ENCODE measurements at places on chromosomes 3 and 15.

DNA sequence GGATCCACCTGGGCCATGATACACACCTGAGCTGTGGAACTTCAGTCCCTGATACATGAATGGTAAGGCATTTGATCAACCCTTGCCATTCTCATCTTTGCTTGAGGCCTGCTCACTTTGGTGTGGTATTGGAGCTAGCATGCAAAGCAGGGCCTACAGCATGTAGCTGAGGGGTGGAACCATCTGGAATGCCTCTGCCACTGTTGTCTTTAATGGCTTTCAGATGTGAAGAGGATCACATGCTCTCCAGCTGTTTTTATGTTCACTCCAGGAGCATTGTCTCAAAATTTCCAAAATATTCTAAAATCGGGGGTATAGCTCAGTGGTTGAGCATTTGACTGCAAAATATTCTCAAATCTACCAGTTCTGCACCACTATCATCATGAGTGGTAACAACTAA, 64.4 kb upstream of the PHLDB2 start:
- no peak overlapping the region for H3K27ac ChIP-seq
- peaks cover 2% of the 10 kb centered on the region for H3K4me1 ChIP-seq
- DNase-seq: no peak
- H3K36me3 ChIP-seq: no peaks in the 10 kb centered on the region
- no peak overlapping the region for H3K4me3 ChIP-seq
- no peaks in the 10 kb centered on the region for H3K27me3 ChIP-seq

- H3K4me1 ChIP-seq: no peaks in the 10 kb centered on the region
- no peaks in the 10 kb centered on the region for H3K36me3 ChIP-seq
Observed at GRCh38 chr15:100812802-100813201, 66.8 kb upstream of the ALDH1A3 start.

- no peaks in the 10 kb centered on the region for H3K27me3 ChIP-seq
- H3K4me1 ChIP-seq: peaks cover 7% of the 10 kb centered on the region
- no peak overlapping the region for H3K27ac ChIP-seq
- no peak overlapping the region for H3K4me3 ChIP-seq
Observed at GRCh38 chr15:63678393-63678792, 81.2 kb downstream of the FBXL22 start.

- no peaks in the 10 kb centered on the region for H3K4me1 ChIP-seq
- H3K27ac ChIP-seq: no peak overlapping the region
Observed at GRCh38 chr3:126040386-126040785, 43.5 kb downstream of the SLC41A3 start.

- no peaks in the 10 kb centered on the region for H3K27me3 ChIP-seq
- H3K36me3 ChIP-seq: no peaks in the 10 kb centered on the region
- H3K4me3 ChIP-seq: no peak overlapping the region
Observed at GRCh38 chr3:69811452-69812401, 72.5 kb downstream of the MITF start.

GRCh38 chr15:81625896-81626295, 251.9 kb upstream of the TMC3 start:
- H3K4me1 ChIP-seq: no peaks in the 10 kb centered on the region
- no peak for DNase-seq
- H3K4me3 ChIP-seq: no peak overlapping the region
- no peaks in the 10 kb centered on the region for H3K36me3 ChIP-seq
- H3K27ac ChIP-seq: no peak overlapping the region

- no peaks in the 10 kb centered on the region for H3K27me3 ChIP-seq
- no peak for DNase-seq
- H3K4me1 ChIP-seq: no peaks in the 10 kb centered on the region
- H3K27ac ChIP-seq: no peak overlapping the region
Observed at GRCh38 chr3:166071-166470, 30.5 kb upstream of the CHL1 start.

DNA sequence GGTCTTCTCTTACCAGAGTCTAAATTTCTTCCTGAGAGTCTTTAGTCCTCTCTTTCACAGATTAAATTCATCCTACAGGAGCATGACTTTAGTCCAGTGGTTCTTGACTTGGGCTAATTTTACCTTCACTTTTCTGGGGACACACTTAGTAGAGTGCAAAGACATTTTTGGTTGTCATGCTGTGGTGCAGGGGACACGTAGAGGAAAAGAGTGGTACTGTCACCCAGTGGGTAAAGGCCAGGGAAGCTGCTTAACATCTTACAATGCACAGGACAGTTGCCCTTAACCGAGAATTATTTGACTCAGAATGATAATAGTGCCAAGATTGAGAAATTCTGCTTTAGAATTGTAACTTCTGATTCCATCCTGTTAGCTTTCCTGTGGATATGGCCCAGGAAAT, 772.5 kb upstream of the GRM7 start:
- no peak for DNase-seq
- no peak overlapping the region for H3K4me3 ChIP-seq
- H3K36me3 ChIP-seq: no peaks in the 10 kb centered on the region
- no peak overlapping the region for H3K27ac ChIP-seq
- H3K27me3 ChIP-seq: no peaks in the 10 kb centered on the region

GRCh38 chr3:38097446-38098375, 39.2 kb downstream of the ACAA1 start:
- H3K36me3 ChIP-seq: no peaks in the 10 kb centered on the region
- DNase-seq: no peak

- H3K4me1 ChIP-seq: no peaks in the 10 kb centered on the region
- H3K27me3 ChIP-seq: no peaks in the 10 kb centered on the region
- H3K36me3 ChIP-seq: no peaks in the 10 kb centered on the region
- DNase-seq: no peak
- no peak overlapping the region for H3K27ac ChIP-seq
- no peak overlapping the region for H3K4me3 ChIP-seq
Observed at GRCh38 chr3:120304616-120305015, 19.6 kb upstream of the GPR156 start.

DNA sequence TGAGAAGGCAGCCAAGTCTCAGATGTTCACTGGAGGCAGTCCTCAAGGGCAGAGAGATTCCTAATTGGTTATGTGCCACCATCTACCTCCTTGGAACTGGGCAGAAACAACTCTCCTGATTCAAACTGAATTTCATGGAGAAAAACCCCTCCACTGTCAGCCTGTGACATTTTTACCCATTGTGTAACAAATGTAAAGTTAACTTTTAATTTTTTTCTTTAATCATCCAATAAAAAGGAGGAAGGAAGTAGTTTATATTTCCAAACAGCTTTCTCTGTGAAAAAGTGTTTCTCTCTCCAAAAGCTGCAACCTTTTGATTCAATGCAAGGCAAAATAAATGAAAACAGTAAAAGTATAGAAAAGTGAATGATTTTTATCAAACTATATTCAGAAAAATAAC, 510 bp upstream of the COLQ start:
- DNase-seq: no peak
- no peak overlapping the region for H3K4me3 ChIP-seq
- no peak overlapping the region for H3K27ac ChIP-seq

GRCh38 chr3:102450976-102451375, 16.2 kb downstream of the ZPLD1 start:
- no peak for DNase-seq
- no peaks in the 10 kb centered on the region for H3K36me3 ChIP-seq
- no peaks in the 10 kb centered on the region for H3K27me3 ChIP-seq

Data from liver (tissue), 10 donors.